ENCODE measurements at places on chromosomes 1 and 21.

DNA sequence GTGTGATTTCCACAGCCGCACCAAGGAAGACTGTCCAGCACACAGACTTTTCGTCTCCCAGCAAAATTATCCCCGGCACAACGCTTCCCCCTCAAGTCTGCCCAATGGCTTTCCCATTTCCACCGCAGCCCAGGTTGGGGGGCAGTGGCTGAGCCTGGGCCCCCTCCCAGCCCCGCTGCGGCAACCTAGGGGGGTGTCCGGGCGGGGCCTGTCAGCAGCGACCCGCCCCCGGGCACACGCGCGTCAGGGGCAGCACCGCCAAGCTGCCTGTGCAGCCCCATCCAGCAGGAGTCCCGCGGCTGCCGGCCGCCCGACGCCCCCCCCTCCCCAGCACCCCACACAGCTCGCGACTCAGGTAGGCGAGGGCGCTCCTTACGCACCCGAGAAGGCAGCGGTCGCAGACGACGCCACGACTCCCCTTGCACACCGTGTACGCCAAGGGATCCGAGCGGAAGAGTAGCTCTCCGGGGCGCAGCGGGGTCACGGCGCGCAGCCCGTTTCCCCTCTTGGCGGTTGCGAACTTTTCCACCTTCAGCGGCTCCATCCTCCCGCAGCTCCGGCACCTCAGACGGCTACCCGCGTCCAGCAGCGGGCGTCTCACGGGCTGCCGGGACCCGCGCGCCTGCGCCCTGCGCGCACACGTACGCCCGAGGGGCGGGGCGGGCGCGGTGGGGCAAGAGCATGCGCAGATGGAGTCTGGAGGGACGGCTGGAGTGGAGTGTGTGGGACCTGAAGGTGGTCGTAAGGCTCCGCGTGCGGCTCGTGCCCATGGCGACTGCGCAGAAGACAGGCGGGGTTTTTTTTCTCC lies at the start of gene SMYD3:
Gene SMYD3 (minus strand): TSS at position 606 of the 808 bp plus-strand sequence.
- DNase-seq, result peak; percentile 66

- no peak for DNase-seq
Observed at GRCh38 chr1:43293176-43293575, 7.6 kb upstream of the TIE1 start.

GRCh38 chr1:214660900-214661299 lies 57.9 kb downstream of the CENPF start:
- DNase-seq, result peak; percentile 40

DNA sequence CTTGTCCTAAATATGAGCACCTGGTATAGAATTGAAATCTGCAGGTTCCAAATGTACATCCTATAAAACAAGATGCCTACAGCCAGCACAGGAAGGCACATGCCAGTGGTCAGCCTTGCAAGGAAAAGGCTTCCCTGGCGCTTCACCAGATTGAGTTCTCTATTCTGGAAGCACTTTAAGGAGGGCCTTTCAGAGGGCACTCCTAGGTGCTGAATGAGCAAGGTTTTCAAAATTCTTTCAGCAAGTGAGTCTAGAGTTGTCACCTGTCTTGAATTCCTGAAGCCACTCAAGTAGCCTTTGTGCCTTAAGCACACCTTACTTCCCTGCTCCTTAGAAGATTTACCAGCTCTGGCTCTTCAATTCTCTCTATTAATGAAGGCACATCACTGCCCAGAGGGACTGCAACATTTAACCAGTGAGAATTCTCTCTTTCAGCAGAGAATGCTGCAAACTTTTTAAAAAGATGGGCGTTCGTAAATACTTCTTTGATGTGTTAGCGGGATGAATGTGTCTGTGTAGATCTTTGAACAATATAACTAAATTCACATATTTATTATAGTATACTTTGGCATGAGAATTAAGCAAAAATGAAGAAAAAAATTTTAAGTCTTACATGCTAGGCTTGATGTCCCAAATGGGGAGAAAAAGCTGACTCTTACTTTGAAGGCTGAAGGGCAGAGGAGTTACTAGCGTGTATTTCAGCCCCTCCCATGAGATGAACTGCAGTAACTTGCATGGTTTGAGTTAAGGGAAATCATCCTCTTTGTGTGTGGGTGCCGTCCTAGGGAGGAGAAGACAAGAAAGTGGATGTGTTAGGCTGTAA lies 162.0 kb downstream of the NTPCR start:
- DNase-seq, result peak; percentile 49

GRCh38 chr1:86502721-86503405 lies 34.1 kb downstream of the CLCA1 start:
- DNase-seq, result peak; percentile 55

DNA sequence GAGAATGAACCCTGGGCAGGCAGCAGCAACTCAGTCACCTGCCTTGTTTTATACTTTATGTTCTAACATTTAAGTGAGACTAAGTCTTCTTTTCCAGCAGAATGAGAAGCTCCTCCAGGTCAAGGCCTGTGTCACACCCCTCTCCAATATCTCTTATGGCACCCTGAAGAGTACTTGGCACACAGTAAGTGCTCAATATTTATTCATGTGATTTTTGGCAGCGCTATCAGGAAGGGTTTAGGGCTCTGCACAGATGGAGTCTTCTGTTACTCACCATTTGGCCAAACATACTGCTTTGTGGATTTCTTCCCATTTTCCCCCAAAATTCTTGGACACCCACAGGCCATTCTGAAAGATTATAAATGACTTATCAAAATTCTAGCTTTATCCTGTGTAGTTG lies 43.8 kb upstream of the MYBPHL start:
- DNase-seq, result no peak

DNA sequence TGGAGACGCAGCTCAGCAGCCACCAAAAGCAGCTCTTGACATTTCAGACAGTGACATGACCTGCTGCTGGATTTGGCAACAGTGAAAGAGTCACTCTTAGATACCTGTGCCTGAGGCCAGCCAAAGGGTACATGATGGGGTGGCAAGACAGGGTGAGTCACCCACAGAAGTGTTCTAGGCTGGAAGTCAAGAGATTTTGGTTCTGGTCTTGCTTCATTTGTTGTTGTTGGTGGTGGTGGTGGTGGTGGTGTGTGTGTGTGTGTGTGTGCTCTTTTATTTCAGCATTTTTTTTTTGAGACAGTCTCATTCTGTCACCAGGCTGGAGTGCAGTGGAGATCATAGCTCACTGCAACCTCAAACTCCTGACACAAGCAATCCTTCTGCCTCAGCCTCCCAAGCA lies 25.8 kb downstream of the SHISAL2A start:
- DNase-seq, result no peak

GRCh38 chr1:231603598-231604275 lies 22.9 kb upstream of the DISC1 start:
- peak; percentile 71 for DNase-seq

DNA sequence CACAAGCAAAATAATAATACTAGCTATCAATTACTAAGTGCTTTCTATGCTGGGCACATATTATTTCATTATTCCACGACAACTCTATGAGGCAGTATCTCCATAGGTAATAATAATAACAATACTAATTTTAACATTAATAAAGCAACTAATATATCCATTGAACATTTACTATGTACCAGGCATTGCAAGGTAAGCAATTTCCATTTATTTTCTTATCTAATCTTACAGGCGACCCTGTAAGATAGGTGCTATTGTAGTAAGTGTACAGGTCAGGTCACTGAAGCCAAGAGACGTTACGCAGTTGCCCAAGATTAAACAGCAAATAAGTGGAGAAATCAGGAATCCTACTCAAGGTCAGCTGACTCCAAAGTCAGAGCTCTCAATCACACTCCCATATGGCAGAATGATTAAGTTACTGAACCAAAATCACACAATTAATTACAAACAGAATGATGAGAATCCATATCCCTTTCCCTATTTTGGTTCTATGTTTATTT lies 198.4 kb downstream of the SLC45A1 start:
- DNase-seq, result no peak

DNA sequence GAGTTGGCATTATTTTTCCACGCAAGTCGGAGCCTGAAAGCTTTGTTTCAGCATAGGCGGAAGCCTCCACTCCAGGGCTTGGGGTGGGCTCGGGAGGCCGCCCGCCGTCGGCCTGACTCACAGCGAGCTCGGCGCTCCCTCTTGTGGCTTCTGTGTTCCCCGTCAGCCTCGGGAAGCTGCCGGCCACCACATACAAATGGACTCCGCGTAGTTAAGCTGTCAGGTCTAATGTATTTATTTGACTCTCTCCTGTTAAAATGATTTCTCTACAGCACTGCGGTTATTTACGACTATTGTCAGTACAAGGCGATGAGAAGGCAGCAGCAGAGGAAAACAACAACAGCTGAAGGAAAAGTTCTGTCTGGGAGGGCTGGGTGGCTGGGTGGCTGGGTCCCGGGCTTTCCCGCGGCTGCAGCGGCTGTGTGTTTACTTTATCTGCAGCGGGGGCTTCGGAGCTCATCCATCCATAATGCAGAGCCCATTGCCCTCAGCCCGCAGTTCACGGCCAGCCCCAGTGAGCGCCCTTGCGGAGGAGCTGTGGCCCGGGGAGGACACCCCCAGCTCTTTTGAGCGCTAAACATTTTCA lies 375.7 kb upstream of the CAMK1G start:
- DNase-seq, result peak; percentile 54

- no peak for DNase-seq
Observed at GRCh38 chr21:17414766-17415165, 98.1 kb upstream of the CXADR start.

DNA sequence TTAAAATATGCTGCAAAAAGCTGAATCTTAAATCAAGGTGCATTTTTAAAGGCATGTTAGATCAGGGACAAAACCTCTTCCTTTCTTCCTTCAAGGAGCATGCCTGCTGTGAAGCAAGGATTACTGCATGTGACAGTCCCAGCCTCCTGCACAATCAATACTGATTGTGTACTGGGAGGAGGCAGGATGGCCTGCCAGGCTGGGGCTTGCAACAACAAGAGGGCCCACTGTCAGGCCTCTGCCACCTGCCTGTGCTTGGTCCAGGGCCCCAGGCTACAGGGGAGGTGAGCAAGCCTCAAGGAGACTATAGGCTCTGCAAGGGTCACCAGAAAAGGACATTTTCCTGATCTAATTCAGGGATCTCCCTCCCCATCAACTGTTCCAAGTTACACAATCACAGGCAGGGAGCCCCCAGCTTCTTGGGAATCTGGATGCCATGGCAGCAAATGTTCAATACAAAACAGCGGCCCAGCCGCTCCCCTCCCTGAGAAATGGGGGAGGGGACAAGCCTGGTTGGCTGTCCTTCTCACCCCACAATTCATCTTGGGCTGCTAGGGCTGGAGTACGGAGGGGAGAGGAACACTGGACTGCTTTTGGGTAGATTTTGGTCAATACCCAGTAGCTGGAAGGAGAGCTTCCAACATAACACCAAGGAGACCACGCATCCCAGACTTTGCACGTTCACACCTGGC lies 76.7 kb downstream of the SSBP3 start:
- no peak for DNase-seq

- no peak for DNase-seq
Observed at GRCh38 chr21:45615145-45615711, 28.3 kb upstream of the PCBP3 start.

GRCh38 chr1:81170721-81171120 lies 630.0 kb upstream of the ADGRL2 start:
- no peak for DNase-seq

GRCh38 chr1:84223751-84224432 lies 77.6 kb upstream of the SAMD13 start:
- DNase-seq, result no peak

- no peak for DNase-seq
Observed at GRCh38 chr1:73106931-73107330, 824.6 kb upstream of the NEGR1 start.

GRCh38 chr1:46812996-46813857 lies 14.4 kb downstream of the CYP4B1 start:
- DNase-seq, result no peak

DNA sequence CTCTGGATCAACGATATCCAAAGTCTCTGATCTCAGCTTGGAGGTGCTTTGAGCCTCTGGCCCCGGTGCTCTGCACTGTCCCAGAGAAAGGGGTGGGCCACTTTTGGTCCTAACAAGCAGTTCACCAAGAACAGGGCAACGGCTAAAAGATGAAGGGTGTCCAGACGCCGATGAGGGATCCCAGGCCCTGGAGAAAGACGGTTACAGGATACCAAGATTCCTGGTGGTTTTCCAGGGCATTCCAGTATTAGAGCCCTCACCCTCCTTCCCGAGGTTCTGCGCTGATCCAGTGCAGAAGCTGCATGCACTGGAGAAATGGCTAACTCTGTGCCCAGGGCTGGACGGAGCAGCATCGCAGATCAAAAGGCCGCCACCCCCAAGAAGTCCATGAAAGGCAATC lies 149.9 kb upstream of the IRF2BP2 start:
- no peak for DNase-seq

DNA sequence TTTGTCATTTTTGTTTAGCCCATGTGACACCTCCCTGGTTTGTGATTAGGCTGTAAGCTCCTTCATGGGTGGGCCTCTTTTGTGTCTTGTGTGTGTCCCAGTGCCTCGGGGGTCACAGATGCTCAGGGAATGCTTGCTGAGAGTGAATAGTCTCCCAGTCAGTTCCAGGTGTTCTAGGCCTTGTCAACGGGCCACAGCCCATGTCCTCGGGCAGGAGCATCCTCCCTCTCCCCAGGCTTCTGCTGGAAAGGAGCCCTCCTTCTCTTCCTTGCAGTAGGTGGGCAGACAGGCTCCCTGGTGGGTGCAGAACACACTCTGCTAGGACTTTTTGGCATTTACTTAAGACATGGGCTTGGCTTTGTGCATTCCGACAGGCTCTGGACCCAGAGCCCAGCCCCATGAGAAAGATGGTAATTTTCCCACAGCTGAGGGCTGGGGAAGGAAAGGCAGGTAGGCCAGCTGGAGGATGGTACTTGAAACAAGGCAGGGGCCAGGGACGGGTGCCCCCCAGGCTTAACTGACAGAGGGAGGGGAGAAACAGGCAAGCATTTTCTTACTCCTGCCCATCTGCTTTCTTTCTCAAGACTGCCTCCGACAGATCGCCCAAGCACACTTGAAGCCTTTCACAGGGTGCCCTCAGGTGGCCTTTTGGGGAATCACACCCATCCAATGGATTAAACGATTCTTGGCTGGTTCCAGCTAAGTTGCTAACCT lies 7.1 kb upstream of the CPLANE2 start:
- peak; percentile 68 for DNase-seq

DNA sequence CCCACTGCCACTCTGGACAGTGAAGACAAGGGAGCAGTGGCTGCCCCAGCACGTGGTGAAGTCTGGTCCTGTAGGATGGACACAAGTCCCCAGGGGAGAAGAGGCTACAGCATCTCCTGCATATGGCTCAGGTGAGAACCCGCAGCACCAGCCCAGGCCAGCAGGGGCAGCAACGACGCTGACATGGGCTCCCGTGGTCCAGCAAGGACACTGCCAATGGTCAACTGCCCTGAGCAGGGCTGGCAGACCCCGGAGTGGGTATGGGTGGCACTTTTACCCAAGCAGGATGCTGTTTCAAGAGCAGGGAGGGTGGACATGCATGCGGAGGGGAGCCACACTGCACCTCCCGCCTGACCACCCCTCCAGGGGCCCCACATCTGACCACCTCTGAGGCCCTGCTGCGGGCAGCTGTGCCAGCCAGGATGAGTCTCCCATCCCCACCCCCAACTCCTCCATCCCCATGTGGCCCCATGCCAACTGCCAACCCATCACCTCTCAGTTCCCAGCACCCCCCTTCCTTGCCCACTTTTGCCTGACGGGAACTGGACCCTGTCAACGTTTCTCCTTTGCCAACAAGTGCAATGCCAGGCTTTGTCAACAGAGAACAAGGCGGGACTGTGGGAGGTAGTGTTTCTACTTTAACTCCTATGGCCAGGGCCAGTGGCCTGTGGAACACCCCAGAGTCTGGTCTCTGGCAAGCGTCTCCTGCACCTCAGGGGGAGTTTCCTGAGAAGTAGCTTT lies 8.6 kb downstream of the MORN1 start:
- DNase-seq, result no peak

- DNase-seq, result no peak
Observed at GRCh38 chr1:82019508-82019907, 218.8 kb downstream of the ADGRL2 start.

All from kidney glomerular epithelial cell (primary cell).